Mesothelial cell of epicardium (in vitro differentiated cells): ENCODE measurements at places on chromosomes 12 and 14. TPM values are rescaled to one million over a fixed set of nuclear protein-coding genes. Genes with fewer than 3 reads are reported as not detected.

Gene TBC1D30
- total RNA-seq: 2.8 to 3.7 TPM (median 3.1 TPM) in 3 replicates

DNA sequence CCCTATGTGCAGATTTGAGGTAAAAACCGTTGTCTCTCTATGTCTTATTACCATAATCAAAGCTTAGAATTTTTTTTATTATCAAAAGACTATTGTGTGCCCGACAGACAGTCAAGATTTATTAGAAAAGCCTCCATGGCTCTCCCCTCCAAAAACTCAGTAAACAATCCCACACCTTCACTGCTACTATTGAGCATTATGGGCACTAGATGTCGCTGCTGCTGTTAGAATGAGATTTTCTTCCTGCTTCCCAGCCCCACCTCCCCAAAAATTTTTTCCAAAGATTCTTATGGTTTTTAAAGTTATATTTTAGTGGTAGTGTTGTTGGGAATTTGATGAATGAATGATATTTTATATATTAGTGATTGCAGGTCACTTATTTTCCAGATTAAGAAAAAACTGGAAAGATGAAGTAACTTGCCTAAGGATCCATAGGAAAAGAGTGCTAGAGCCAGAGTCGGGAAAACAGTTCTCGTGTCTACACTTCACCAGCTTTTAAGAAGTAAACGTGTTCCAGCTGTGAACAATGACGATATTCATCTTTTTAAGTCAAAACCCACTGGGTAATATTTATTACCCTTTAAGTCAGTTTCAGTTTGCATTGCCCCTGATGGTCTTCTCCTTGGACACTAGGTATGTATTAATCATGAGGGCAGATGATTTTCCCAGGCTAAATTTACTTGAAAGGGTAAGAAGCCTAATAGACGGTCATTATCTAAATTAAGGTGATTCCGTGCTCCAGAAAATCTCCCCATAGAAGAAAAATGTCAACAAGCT lies 12.2 kb upstream of the FOXG1 start:
- no peak for DNase-seq
- H3K27ac ChIP-seq: no peak overlapping the region
- H3K4me1 ChIP-seq: peaks cover 8% of the 10 kb centered on the region
- peaks cover 84% of the 10 kb centered on the region for H3K27me3 ChIP-seq
- H3K36me3 ChIP-seq: no peaks in the 10 kb centered on the region

GRCh38 chr12:130982565-130983225 lies 29.0 kb downstream of the ADGRD1 start:
- H3K4me1 ChIP-seq: peaks cover 8% of the 10 kb centered on the region
- no peaks in the 10 kb centered on the region for H3K36me3 ChIP-seq
- H3K27ac ChIP-seq: no peak overlapping the region

Gene OR4M1
- total RNA-seq: not detected in 3 replicates

Gene ABCD2
- total RNA-seq: 0.29 to 0.41 TPM (median 0.34 TPM) in 3 replicates

GRCh38 chr14:99546234-99546879 lies 57.6 kb downstream of the CCDC85C start:
- DNase-seq: no peak
- H3K4me1 ChIP-seq: peaks cover 69% of the 10 kb centered on the region
- H3K36me3 ChIP-seq: no peaks in the 10 kb centered on the region
- no peaks in the 10 kb centered on the region for H3K27me3 ChIP-seq
- H3K4me3 ChIP-seq: no peak overlapping the region
- peak overlapping the region; percentile 59 for H3K27ac ChIP-seq

- no peak overlapping the region for H3K27ac ChIP-seq
- DNase-seq: no peak
- peaks cover 2% of the 10 kb centered on the region for H3K36me3 ChIP-seq
These were observed 3.2 kb upstream of the DIO3 start for GRCh38 chr14:101557811-101558738.

Gene CARMIL3
- total RNA-seq: 1.1 to 1.6 TPM (median 1.4 TPM) in 3 replicates

DNA sequence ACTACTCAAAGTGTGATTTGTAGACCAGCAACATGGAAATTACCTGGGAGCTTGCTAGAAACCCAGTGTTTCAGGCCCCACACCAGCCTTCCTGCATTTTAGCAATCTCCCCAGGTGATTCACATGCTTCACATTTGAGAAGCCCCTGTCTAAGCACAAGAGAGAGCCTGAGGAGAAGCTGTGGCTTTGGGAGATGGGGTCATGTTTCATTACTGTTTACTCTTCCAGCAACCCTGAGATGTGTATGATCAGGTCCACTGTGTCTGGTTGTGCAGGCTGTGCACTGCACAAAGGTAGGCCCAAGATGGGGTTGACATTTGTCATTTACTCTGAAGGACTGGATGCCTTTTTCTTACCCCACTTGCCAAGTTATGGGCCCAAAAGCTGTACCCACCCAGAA lies 190.1 kb downstream of the SLC41A2 start:
- no peaks in the 10 kb centered on the region for H3K4me1 ChIP-seq
- no peak overlapping the region for H3K4me3 ChIP-seq
- H3K27me3 ChIP-seq: no peaks in the 10 kb centered on the region
- H3K36me3 ChIP-seq: peaks cover 4% of the 10 kb centered on the region
- no peak overlapping the region for H3K27ac ChIP-seq
- no peak for DNase-seq

GRCh38 chr14:105843444-105844046 lies 317.2 kb downstream of the TMEM121 start:
- DNase-seq: no peak
- H3K4me3 ChIP-seq: no peak overlapping the region
- no peaks in the 10 kb centered on the region for H3K4me1 ChIP-seq
- no peaks in the 10 kb centered on the region for H3K27me3 ChIP-seq
- no peak overlapping the region for H3K27ac ChIP-seq

DNA sequence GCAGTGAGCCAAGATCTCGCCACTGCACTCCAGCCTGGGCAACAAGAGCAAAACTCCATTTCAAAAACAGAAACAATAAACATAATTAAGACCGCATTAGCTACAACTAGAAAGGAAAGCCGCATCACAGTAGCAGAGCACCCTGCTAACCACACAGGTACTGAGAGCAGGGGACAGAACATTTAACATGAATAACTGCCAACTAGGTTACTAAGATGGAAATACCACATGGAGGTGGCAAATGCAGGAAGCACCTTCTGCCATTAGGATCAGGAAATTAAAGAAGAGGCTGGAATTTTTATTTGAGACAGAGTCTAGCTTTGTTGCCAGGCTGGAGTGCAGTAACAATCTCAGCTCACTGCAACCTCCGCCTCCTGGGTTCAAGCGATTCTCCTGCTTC lies 41.9 kb downstream of the CDC42BPB start:
- no peaks in the 10 kb centered on the region for H3K27me3 ChIP-seq
- no peak overlapping the region for H3K4me3 ChIP-seq
- peaks cover 19% of the 10 kb centered on the region for H3K36me3 ChIP-seq
- no peak overlapping the region for H3K27ac ChIP-seq
- no peak for DNase-seq
- H3K4me1 ChIP-seq: peaks cover 16% of the 10 kb centered on the region

DNA sequence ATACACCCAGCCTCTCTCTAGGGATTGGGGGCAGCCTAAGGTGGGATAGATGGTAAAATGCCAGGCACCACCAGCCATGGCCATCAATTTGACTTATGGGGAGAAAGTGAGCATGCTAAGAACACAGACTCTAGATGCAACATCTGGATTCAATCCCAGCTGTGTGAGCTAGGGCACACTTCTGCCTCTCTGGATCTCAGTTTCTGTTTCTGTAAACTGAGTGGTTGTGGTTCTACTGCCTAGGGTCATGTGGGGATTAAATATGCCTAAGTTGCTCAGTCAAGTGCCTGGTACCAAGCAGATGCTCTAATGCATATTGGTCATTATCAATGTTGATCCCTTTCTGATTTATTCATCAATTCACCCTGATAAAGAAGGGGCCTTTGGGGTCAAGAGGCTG lies 12.6 kb upstream of the OAS1 start:
- DNase-seq: no peak
- H3K4me1 ChIP-seq: no peaks in the 10 kb centered on the region
- no peak overlapping the region for H3K27ac ChIP-seq
- peaks cover 43% of the 10 kb centered on the region for H3K27me3 ChIP-seq

Gene ZFHX2
- total RNA-seq: 9.8 to 14.4 TPM (median 13.7 TPM) in 3 replicates

Gene AQP6
- 0.11 to 0.16 TPM (median 0.11 TPM) in 3 replicates for total RNA-seq

- DNase-seq: no peak
- no peak overlapping the region for H3K27ac ChIP-seq
These were observed 12.3 kb downstream of the PPHLN1 start for GRCh38 chr12:42338280-42338679.

- no peak overlapping the region for H3K27ac ChIP-seq
- no peak for DNase-seq
These were observed 32.7 kb upstream of the USP44 start for GRCh38 chr12:95583933-95584332.

GRCh38 chr14:79802093-79802492 lies 409.2 kb downstream of the DIO2 start:
- no peaks in the 10 kb centered on the region for H3K36me3 ChIP-seq
- DNase-seq: no peak
- no peak overlapping the region for H3K4me3 ChIP-seq
- H3K4me1 ChIP-seq: peaks cover 36% of the 10 kb centered on the region
- peaks cover 10% of the 10 kb centered on the region for H3K27me3 ChIP-seq
- no peak overlapping the region for H3K27ac ChIP-seq

- peaks cover 28% of the 10 kb centered on the region for H3K4me1 ChIP-seq
- H3K36me3 ChIP-seq: no peaks in the 10 kb centered on the region
- no peak overlapping the region for H3K27ac ChIP-seq
- DNase-seq: no peak
These were observed 328.2 kb upstream of the PDE3A start for GRCh38 chr12:20040184-20040583.

DNA sequence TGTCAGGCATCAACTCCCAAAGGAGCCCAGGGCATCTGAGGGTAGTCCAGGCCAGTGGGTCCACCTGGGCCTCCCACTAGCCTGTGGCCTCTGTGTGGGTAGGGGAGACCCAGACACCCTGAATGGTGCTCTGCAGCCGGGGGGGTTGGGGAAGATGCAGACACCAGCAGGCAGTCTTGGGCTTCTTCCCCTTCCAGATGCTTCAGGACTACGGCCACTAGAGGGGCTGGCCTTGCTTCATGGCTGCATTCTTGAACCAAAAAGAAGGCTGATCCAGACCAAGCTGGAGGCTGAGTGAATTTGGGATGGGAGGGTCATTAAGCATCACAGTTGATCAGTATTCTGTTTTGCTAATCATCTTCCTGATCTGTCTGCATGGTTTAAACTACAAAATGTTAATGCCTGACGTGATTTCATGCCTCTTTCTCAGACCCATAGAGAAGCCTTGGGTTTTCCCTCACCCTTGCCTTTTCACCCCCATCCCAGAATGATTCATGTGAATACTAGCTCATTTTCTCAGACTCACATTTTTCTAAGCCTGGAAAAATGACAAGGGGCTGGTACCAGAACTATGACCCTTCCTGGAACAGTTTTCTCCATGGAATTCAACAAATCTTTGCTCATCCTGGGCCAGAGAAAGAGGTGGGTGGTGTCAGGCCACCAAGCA lies 134.2 kb downstream of the NTF3 start:
- H3K36me3 ChIP-seq: no peaks in the 10 kb centered on the region
- peaks cover 15% of the 10 kb centered on the region for H3K4me1 ChIP-seq
- no peak for DNase-seq
- H3K27me3 ChIP-seq: peaks cover 9% of the 10 kb centered on the region
- H3K4me3 ChIP-seq: no peak overlapping the region
- no peak overlapping the region for H3K27ac ChIP-seq

Gene NFATC4
- total RNA-seq: 291 to 298 TPM (median 292 TPM) in 3 replicates

Gene ARHGDIB
- 26.2 to 30.1 TPM (median 28.5 TPM) in 3 replicates for total RNA-seq

DNA sequence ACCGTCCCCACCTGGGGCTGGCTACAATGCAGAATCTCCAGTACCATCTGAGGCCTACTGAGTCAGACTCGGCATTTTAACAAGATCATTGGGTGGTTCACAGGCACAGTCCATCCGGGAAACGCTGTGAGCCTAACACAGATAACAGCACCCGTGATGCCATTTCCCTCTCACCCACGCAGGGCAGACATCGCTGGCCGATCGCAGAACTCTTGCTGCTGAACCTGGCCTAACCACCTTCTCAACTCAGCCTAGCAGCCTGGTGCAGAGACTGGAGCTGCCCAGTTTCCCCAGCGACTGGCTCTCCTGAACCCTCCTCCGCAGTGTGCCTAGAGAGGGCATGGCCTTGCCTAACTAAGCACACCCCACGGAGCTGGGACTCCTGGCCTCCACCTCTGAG lies 83.3 kb downstream of the NCOR2 start:
- no peak for DNase-seq
- peaks cover 22% of the 10 kb centered on the region for H3K36me3 ChIP-seq
- no peak overlapping the region for H3K27ac ChIP-seq
- H3K4me3 ChIP-seq: no peak overlapping the region
- H3K4me1 ChIP-seq: peaks cover 29% of the 10 kb centered on the region

Gene MUCL1
- not detected in 3 replicates for total RNA-seq

GRCh38 chr12:25387732-25388050 lies 137.0 kb upstream of the KRAS start:
- no peak overlapping the region for H3K27ac ChIP-seq
- no peaks in the 10 kb centered on the region for H3K27me3 ChIP-seq
- H3K4me1 ChIP-seq: peaks cover 20% of the 10 kb centered on the region
- H3K36me3 ChIP-seq: no peaks in the 10 kb centered on the region
- H3K4me3 ChIP-seq: no peak overlapping the region
- DNase-seq: no peak

GRCh38 chr14:62329427-62329826 lies 567.2 kb downstream of the SNAPC1 start:
- H3K4me3 ChIP-seq: no peak overlapping the region
- no peak for DNase-seq
- peaks cover 4% of the 10 kb centered on the region for H3K36me3 ChIP-seq
- no peaks in the 10 kb centered on the region for H3K27me3 ChIP-seq
- H3K27ac ChIP-seq: no peak overlapping the region

Gene SLC6A15
- total RNA-seq: 9.6 to 14.5 TPM (median 9.6 TPM) in 3 replicates

DNA sequence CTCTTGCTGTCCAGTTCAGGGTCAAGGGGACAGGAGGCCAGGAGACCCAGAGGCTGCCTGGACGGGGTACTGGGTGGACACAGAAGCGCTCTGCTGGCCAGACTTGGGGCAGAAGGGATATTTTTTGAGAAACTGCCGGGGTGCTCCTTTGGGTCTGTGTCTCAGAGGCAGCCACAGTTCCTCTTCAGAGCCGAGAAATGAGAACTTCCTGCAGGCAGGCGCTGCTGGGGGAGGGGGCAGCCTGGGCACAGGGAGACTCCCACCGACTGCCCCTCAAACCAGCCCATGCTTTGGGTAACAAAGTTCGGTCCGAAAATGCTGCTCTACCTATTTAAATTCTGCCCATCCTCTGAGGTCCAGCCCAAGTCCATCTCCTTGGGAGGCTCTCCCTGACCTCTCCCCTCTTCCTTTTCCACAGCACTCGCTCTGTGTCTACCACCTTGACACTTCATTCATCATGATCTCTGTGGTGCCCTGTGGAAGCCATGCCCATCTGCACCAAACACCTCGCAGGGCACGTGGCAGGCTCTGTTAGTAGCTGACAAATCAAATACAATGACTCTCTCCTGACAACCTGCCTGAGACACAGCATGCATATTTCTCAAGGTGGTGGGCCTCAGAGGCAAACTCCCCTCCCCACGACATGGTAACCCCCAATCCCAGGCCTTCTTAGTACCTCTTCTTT lies 16.4 kb downstream of the HDAC7 start:
- H3K4me1 ChIP-seq: peaks cover 45% of the 10 kb centered on the region
- peaks cover 3% of the 10 kb centered on the region for H3K36me3 ChIP-seq
- DNase-seq: no peak
- no peak overlapping the region for H3K4me3 ChIP-seq
- no peaks in the 10 kb centered on the region for H3K27me3 ChIP-seq

GRCh38 chr14:66131111-66131510 lies 355.1 kb upstream of the CCDC196 start:
- H3K4me3 ChIP-seq: no peak overlapping the region
- no peak overlapping the region for H3K27ac ChIP-seq
- peaks cover 20% of the 10 kb centered on the region for H3K4me1 ChIP-seq
- no peaks in the 10 kb centered on the region for H3K27me3 ChIP-seq

Gene COX14
- total RNA-seq: 24.2 to 25.0 TPM (median 24.8 TPM) in 3 replicates

GRCh38 chr14:41285186-41285748 lies 321.4 kb upstream of the LRFN5 start:
- peaks cover 4% of the 10 kb centered on the region for H3K36me3 ChIP-seq
- no peaks in the 10 kb centered on the region for H3K27me3 ChIP-seq
- H3K4me3 ChIP-seq: no peak overlapping the region

Gene SMCO2
- not detected in 3 replicates for total RNA-seq
